ENCODE measurements at places on chromosomes 16 and 17.

GRCh38 chr17:72657467-72658317, 434.8 kb downstream of the SLC39A11 start:
- DNase-seq = no peak

- no peak for DNase-seq
Measured at GRCh38 chr17:46195217-46195855, 2.1 kb upstream of the KANSL1 start.

- no peak for DNase-seq
Measured at GRCh38 chr16:81457326-81458133, 12.9 kb downstream of the CMIP start.

DNA sequence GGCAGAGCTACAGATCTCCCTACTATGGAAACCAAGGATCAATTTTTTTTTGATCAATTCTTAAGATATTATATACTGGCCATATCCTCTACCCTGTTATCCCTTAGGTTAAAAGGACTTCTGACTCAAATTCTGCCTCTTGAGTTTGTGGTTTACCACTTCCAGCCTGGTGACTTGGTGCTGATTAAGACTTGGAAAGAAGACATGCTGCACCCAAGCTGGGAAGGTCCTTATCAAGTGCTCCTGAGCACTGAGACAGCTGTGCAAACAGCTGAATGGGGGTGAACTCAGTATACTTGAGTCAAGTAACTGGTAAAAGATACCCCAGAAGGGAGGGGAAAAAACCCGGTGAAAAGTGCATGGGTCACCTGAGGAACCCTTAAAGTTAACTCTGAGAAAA, 20.5 kb upstream of the SPACA3 start:
- no peak for DNase-seq

- DNase-seq = no peak
Measured at GRCh38 chr16:85431431-85432124, 181.5 kb upstream of the GSE1 start.

- DNase-seq = no peak
Measured at GRCh38 chr16:19696328-19696727, 21.7 kb downstream of the KNOP1 start.
